ENCODE measurements at places on chromosomes 7 and 10.
A peak's percentile ranks its signal among the peaks of the same experiment; 100 is the strongest.

GRCh38 chr10:62084451-62084850, 183.0 kb downstream of the ARID5B start:
- no peak for DNase-seq

GRCh38 chr7:84123965-84124547, 70.5 kb downstream of the SEMA3A start:
- no peak for DNase-seq

DNA sequence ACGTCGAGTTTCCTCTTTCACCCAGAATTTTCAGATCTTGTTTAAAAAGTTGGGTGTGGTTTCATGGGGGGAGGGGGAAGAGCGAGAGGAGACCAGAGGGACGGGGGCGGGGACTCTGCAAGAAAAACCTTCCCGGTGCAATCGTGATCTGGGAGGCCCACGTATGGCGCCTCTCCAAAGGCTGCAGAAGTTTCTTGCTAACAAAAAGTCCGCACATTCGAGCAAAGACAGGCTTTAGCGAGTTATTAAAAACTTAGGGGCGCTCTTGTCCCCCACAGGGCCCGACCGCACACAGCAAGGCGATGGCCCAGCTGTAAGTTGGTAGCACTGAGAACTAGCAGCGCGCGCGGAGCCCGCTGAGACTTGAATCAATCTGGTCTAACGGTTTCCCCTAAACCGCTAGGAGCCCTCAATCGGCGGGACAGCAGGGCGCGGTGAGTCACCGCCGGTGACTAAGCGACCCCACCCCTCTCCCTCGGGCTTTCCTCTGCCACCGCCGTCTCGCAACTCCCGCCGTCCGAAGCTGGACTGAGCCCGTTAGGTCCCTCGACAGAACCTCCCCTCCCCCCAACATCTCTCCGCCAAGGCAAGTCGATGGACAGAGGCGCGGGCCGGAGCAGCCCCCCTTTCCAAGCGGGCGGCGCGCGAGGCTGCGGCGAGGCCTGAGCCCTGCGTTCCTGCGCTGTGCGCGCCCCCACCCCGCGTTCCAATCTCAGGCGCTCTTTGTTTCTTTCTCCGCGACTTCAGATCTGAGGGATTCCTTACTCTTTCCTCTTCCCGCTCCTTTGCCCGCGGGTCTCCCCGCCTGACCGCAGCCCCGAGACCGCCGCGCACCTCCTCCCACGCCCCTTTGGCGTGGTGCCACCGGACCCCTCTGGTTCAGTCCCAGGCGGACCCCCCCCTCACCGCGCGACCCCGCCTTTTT, at the start of gene VIM:
Gene VIM (plus strand): TSS at position 151 of the 925 bp plus-strand sequence. CDS start 1,182 bp downstream, outside the sequence.
- peak; percentile 97 for DNase-seq

GRCh38 chr10:128337860-128338378, 211.7 kb upstream of the MKI67 start:
- DNase-seq, result no peak

DNA sequence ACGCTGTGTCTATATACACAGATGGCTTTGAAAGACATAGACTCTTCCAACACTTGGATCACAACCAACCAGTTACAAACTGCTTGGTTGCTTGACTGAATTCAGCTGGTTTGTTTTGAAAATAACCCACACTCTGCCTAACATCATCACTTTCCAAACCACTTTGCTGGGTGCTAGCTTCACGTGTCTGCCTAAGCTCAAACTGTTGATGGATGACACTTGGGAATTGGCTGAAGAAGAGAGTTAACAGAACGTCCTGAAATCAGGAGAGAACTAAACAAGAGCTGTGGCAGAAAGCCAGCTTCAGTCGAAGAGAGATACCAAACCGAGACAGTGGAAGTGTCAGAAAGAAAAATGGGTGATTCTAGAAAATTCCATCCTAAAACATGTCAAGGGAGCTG, 420.8 kb upstream of the AUTS2 start:
- DNase-seq, result no peak

DNA sequence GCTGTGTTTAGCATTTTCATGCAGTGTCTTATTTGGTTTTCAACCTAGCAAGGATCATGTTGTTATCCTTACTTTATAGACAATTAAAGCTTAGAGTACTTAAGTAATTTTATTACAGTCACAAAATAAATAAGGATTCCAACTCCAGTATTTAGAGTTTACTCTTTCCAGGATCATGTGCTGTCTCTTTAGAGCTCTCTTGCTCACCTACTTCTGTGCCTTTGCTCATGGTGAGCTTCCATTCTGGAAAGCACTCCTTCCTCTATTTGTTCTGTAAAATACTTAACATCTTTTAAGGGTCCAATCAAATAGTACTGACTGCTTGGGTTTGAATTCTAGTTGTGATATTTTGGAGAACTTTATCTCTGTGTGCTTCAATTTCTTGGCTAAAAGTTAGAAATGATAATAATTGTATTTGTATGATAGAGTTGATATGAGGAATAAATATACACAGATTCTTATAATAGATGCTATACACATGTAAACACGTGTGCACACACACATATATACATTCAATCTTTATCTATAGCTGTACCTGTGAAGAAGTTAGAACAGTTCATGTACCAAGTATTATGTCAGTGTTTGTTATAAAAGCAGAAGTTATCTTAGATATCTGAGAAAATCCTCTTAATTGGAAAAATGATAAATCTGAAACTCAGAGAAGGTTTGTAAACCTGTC, 18.2 kb upstream of the CALCR start:
- DNase-seq, result no peak

DNA sequence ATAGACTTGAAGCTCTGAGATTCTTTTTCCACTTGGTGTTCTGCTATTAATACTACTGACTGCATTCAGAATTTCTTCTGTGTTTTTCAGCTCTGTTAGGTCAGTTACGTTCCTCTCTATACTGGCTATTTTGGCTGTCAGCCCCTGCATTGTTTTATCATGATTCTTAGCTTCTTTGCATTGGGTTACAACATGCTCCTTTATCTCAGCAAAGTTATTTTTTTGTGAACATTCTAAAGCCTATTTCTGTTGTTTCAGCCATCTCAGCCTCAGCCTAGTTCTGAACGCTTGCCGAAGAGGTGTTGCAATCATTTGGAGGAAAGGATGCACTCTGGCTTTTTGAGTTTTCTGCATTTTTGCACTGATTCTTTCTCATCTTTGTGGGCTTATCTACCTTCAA, 201.5 kb upstream of the GNAI1 start:
- no peak for DNase-seq

DNA sequence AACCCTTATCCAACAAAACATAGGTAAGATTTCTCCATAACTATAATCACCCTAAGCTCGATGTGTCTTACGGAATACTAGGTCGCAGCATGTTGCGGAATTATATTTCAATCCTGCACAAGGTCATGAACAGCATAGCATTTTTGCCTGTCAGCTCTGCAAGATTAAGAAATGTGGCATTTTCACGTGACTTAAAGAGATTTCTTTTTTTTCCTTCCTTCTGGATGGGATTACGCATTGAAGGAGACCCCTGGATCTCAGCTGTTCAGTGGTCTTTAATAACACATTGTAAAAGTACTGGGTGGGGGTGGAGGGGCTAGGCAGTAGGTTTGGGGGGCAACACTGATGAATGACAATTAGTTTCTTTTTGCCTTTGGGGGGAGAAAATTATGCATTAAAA, 106.7 kb downstream of the CUBN start:
- DNase-seq, result no peak

All from suprapubic skin (tissue), 4 donors.